ENCODE measurements at places on chromosomes 3 and 15. TPM values are rescaled to one million over a fixed set of nuclear protein-coding genes. Genes with fewer than 3 reads are reported as not detected.

Gene DUOXA1
- total RNA-seq, result not detected

Gene DET1
- 6.6 TPM for total RNA-seq

Gene IL17RC
- total RNA-seq, result 44.6 TPM

Gene ZNF860
- 0.17 TPM for total RNA-seq

Gene C3orf20
- total RNA-seq, result not detected

Gene NR2F2
- total RNA-seq, result 21.4 TPM

Gene NUSAP1
- 106 TPM for total RNA-seq

Gene CLDN16
- not detected for total RNA-seq

Gene MYNN
- 12.1 TPM for total RNA-seq

Gene GALNT15
- total RNA-seq, result 10.4 TPM

Gene FAM107A
- total RNA-seq, result 1.3 TPM

Gene CCR3
- total RNA-seq, result not detected

Gene INTS14
- total RNA-seq, result 29.9 TPM

Gene FOXB1
- not detected for total RNA-seq

Gene SEMA5B
- total RNA-seq, result not detected

Gene GNAI2
- 324 TPM for total RNA-seq

Gene VPS8
- 11.1 TPM for total RNA-seq

Gene TMEM266
- under 0.01 TPM for total RNA-seq

Gene RLBP1
- total RNA-seq, result not detected

Gene SOX14
- total RNA-seq, result not detected

Gene CCDC54
- not detected for total RNA-seq

Gene CD86
- not detected for total RNA-seq

Gene LRRK1
- total RNA-seq, result 2.8 TPM

Measured in bronchus fibroblast of lung (primary cell).